Substantia nigra (tissue), 51 donors: ENCODE measurements at places on chromosomes 1 and 21.
A peak's percentile ranks its signal among the peaks of the same experiment; 100 is the strongest.

- DNase-seq = no peak
Observed at GRCh38 chr1:55131801-55132200, 83.4 kb downstream of the USP24 start.

DNA sequence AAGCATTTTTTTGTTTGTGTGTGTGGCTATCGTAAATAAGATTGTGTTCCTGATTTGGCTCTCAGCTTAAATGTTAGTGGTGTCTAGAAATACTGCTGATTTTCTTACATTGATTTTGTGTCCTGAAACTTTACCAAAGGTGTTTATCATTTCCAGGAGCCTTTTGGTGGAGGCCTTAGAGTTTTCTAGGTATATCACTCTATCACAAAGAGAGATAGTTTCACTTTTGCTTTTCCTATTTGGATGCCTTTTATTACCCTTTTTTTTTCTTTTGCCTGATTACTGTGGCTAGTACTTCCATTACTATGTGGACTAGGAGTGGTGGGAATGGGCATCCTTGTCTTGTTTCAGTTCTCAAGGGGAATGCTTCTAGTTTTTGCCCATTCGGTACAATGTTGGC lies 109.6 kb downstream of the S1PR1 start:
- no peak for DNase-seq

DNA sequence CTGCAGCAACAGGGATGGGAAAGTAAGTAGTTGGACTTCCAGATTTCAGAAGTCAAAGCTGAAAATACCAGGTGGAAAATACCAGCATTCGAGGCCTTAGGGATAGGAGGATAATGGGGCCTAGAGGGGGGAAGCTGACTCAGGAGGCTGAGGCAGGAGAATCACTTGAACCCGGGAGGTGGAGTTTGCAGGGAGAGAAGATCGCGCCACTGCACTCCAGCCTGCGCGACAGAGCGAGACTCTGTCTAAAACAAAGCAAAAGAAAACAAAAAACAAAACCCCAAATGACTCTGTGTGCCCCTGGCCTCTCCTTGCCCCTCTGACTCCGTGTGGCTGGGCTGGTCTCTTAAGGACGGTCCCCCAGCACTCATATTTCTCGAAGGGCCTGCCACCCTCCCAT lies 3.4 kb downstream of the SH2D2A start:
- no peak for DNase-seq

- no peak for DNase-seq
Observed at GRCh38 chr1:46643368-46643775, 24.8 kb downstream of the ATPAF1 start.

DNA sequence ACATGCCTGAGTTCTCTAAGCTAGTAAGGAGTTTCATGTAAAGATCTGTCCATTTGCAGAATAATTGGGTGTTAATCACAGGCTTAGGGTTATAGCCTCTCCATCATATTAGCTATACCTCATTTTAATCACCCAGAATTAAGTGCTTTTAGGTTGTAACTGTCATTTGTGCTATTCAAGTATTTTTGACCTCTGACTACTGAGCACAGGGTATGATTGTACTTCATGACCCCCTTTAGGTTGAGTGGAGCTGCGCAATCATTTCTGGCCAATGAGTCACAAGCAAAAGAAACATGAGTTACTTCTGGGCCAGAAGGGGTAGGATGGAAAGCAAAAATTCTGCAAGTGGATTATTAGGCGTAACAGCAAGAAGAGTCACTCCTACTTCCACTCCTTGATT lies 8.4 kb upstream of the SNX7 start:
- DNase-seq = no peak

GRCh38 chr1:170634293-170634692 lies 29.6 kb upstream of the PRRX1 start:
- no peak for DNase-seq

DNA sequence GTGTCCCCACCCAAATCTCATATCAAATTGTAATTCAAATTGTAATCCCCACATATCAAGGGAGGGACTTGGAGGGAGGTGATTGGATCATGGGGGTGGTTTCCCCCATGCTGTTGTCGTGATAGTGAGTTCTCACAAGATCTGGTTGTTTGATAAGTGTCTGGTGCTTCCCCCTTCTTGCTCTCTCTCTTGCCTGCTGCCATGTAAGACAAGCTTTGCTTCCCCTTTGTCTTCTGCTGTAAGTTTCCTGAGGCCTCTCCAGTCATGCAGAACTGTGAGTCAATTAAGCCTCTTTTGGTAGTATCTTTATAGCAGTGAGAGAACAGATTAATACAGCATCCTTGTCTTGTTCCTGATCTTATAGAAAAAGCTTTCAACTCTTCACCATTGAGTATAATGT lies 6.5 kb upstream of the LRRC39 start:
- DNase-seq = no peak

DNA sequence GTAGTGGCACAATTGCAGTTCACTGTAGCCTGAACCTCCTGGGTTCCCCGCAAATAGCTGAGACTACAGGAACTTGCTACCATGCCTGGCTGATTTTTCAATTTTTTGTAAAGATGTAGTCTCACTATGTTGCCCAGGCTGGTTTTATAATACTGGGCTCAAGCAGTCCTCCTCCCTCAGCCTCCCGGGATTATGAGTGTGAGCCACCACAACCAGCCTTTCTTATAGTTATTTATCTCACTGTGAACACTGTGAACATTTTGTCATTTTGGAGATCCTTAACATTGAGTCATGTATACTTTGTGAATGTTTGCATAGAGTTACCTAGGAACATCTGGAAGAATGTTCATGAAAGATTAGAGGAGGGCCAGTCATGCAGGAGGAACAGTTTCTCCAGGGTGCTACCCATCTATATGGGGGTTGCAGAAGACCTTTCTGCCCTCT lies 127.1 kb upstream of the CACYBP start:
- DNase-seq = no peak

GRCh38 chr1:20302108-20302471 lies 11.4 kb downstream of the VWA5B1 start:
- no peak for DNase-seq

DNA sequence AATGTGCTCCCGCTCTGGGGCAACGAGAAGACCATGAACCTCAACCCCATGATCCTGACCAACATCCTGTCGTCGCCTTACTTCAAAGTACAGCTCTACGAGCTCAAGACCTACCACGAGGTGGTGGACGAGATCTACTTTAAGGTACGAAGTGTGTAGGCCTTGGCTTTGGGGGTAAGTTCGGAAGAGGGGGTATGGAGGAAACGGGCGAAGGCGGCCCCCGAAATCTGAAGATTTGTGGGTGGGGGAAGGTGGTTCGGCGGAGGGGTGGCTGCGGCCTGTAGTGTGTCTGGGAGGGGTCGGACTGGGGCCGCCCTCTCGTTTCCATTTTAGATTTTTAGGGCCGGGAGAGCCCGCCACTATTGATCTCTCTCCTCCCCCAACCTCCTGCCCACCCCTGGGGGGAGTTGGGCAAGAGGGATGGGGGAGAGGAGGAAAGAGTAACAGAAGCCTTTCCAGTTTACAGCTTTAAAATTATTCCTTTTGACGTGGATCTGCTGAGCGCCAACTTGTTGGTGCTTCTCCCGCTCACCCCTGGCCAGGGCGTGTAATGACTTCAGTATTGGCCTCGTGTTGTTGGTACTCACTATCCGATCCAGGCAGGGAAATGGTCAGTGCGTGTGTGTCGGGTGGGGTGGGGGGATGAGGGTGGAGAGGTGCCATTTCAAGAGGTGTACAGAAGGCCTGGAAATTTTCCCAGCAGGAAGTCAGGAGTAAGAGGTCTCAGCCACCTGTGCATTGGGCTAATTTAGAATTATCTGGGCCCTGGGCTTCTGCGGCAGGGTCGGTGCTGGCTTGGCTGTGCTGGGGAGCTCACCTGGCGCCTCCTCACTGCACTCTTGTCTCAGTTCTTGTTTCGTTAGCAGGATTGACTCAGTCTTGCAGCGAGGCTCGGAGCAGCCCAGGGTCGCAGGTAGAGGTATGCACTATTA lies 880 bp downstream of the PRPF38B start:
- no peak for DNase-seq

DNA sequence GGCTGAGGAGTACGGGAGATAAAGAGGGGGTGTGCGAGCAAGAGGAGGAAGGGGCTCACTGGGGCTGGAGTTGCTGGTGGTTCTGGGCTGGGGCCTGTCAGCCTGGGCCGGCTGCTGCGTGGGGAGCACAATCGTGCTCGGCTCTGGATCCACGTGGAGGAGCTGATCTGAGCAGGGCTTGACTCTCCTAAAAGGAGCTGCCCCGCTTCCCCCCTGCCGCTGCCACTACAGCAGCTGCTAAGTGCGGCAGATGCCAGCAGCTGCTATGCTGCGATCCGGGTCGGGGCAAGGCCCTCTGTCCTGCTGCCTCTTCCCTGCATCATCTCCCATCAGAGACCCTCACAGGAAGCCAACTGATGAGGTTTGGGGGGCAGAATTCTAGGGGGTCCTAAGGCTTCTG lies 165.9 kb downstream of the PCBP3 start:
- DNase-seq = no peak

GRCh38 chr21:40595806-40596205 lies 251.2 kb downstream of the DSCAM start:
- DNase-seq = no peak

DNA sequence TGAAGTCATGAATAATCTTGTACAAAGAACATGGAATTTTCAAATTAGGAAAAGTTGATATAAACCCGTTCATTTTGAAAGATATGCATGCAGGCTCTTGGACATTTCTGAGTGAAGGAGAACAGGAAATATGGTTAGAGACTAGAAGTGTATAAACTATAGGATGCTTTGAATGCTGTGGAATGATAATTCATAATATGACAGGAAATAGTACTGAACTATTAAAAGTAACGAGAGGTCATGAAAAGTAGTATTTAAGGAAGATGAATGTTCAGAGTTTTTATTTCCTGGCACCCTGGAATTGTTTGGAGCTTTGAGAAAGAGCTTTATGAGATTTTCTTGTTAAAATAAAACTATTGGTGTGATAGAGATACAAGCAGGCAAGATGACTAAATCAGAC lies 18.7 kb upstream of the CRB1 start:
- DNase-seq = no peak

- DNase-seq = no peak
Observed at GRCh38 chr1:63746129-63746864, 27.5 kb upstream of the ROR1 start.

DNA sequence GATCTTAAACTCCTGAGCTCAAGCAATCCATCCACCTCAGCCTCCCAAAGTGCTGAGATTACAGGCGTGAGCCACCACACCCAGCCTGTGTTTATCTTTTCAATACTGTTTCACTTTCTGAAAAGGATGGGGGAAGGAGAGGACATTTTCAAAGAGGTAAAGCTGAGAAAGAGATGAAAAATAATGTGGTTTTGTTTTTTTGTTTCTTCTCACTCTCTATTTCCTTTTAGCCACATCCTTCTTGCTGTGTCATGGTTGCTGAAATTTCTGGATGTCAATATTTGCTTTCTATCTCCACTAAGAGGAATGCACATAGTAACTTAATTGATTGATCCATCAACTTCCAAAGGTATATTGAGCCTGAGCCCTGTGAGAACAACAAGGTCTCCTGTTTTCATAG lies 6.4 kb upstream of the C1orf21 start:
- no peak for DNase-seq

GRCh38 chr1:233721004-233721595 lies 107.2 kb downstream of the KCNK1 start:
- no peak for DNase-seq

GRCh38 chr1:237671262-237671661 lies 219.5 kb downstream of the ZP4 start:
- no peak for DNase-seq

GRCh38 chr1:237012788-237013383 lies 8.6 kb upstream of the MT1HL1 start:
- DNase-seq = no peak

DNA sequence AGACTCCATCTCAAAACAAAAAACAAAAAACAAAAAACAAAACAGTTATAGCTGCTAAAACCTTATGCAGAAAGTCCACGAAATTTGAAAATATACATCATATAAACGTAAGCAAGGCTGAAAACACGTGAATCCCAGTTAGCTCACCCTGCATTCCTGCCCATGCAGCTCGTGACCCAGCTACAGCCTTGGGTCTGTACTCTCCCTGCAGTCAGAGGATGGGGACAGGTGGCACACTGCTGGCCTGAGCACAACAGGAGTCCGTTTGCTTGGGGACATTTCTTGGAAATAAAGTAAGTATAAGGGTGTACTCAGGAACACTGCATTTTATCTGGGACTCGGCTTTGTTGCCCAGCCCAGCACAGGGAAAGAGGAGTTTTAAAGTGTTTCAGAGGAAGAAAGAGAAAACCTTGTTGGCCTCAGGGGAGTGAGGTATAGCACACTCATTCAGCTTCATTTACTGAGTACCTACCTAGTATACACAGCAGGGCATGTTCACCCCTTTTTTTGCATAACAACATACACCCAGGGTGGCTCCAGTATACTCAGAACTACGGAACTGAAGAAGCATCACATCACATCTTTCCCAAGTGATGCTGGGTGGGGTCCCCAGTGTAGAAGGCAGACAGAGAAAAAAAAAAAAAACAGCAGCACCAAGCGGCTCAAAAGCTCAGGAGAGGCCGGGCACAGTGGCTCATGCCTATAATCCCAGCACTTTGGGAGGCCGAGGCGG lies 44.1 kb downstream of the CAPZB start:
- DNase-seq = peak; percentile 18

DNA sequence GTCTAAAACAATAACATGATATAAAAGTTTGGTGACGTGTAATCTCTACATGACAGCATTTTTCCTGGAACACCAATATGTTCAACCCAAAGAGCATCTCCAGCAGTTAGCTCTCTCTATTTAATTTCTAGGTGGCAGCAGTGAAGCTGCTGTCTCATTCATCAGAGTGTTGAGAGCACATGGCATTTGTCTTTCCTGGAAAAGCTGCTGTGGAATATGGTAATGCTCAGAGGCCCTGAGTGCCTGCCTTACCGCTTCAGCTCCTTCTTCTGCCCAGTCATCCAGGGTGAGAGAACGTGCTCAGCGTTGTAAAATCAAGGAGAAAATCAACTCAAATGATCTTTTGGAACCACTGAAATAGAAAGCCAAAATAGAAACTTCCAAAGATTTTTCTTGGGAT lies 640.7 kb downstream of the ADGRL2 start:
- no peak for DNase-seq

GRCh38 chr1:109138358-109138757 lies 24.4 kb downstream of the ELAPOR1 start:
- DNase-seq = no peak
